ENCODE measurements at places on chromosomes 1 and 21.

- peak; percentile 56 for DNase-seq
Observed at GRCh38 chr1:112714313-112715263, 544 bp downstream of the PPM1J start.

- no peak for DNase-seq
Observed at GRCh38 chr1:99579691-99580172, 66.2 kb upstream of the PALMD start.

DNA sequence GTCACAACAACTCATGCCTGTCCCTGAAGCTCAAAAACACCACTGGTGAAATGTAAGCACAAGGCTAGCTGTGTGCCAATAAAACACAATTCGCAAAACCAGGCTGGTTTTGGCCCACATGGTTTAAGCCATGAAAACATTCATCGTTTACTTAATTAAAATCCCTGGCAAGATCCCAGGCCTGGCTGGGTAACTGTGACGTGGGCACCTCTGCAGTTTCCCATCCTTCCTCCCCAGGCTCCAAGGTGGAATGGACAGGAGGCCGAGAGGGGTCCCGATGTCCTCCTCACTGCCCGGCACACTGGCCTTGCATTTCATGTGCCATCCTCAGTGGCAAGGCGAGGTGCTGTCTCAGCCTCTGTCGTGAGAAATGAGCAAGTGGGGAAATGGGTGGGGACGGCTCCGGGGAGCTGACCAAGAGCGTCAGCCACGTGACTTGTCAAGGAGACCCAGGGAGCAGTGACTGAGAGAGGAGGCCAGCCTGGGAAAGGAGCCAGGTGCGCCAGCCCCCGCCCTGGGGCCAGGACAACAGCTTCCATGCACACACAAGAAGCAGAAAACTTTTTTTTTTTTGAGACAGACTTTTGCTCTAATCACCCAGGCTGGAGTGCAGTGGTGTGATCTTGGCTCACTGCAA lies 153.1 kb upstream of the RAB4A start:
- DNase-seq = no peak

- peak; percentile 54 for DNase-seq
Observed at GRCh38 chr1:92484472-92485380, 2.0 kb downstream of the GFI1 start.

DNA sequence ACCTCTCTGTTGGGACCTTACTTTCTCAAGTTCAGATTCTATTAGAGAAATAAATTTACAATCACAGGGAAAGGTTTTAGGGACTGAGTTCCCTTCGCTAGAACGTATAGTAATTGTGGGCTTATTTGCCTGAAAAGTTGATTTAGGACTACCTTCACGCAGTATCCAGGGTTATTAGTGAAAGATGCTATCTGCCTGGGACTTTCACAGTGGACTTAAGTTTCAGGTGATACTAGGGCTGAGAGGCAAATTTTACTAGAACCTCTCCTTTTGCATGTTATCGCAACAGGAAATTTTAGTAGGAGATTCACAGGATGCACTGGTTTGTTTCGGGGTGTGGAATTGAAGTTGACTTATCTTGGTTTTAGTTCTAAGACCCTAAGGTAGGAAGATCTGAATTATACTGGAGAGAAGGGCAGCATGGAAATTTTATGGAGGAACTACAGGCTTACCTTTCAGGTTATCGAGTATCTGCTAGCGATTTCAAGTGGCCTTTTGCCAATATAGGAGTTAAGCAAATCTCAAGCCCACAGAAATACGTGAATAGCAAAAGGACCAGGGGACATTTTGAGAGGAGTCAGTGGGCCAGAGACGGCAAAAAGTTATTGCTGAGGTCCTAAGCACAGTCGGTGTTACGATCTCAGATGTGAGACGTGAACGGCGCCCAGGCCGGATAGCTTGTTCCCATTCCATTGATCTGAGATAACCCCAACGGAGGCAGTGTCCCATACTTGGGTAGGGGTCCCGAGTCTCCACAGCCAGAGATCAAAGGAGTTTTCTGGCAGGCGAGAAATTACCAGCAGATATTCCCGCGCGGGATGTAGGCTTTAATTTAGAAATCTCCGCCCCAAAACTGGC lies 723 bp upstream of the GNAI3 start:
- DNase-seq = peak; percentile 57

DNA sequence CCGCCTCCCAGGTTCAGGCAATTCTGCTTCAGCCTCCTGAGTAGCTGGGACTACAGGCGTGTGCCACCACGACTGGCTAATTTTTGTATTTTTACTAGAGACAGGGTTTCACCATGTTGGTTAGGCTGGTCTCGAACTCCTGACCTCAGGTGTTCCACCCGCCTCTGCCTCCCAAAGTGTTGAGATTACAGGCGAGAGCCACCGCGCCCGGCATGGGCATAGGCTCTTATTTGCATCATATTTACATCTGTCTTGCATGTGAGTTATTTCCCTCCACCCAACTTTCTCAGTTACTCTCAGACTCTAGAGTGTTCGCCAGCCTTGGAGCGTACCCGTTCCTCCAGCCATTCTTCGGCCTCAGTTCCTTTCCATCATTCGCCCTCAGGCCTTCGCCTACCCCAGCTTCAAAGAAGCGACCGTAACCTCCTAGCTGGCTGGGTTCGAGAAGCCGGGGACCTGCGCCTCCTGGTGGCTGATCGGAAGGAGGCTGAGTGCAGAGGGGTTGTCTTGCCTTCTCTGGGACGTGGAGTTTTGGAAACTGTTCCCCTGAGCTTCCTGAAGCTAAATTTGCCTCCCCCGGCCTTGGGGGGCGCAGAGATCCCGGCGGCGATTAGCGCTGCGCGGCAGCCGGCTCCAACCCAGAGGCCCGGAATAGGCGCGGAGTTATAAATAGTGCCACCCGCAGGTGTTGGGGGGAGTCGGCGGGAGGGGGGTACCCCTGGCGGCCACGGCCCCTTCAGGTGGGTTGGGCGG lies 3.6 kb upstream of the ZBTB7B start:
- DNase-seq = peak; percentile 91

- DNase-seq = no peak
Observed at GRCh38 chr1:100523038-100523652, 14.8 kb upstream of the GPR88 start.
